COR-L47 (cell line): ENCODE measurements at places on chromosomes 4 and X.

DNA sequence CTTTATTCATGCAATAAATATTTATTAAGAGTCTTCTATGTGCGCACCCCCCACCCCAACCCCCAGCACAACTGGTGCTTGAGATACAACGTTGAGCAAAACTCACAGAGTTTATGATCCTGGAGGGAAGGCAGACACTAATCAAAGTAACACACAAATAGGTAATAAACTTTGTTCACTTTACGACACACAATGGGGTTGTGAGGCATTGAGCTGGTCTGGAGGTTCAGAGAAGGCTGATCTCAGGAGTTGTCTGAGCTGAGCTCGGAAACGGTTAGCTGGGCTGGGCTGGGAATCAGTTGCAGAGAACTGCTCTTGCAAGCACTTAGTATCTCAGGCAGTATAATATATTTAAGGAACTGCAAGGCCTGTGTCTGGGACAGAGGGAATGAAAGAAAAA, 238.5 kb downstream of the SCFD2 start:
- no peak for DNase-seq

DNA sequence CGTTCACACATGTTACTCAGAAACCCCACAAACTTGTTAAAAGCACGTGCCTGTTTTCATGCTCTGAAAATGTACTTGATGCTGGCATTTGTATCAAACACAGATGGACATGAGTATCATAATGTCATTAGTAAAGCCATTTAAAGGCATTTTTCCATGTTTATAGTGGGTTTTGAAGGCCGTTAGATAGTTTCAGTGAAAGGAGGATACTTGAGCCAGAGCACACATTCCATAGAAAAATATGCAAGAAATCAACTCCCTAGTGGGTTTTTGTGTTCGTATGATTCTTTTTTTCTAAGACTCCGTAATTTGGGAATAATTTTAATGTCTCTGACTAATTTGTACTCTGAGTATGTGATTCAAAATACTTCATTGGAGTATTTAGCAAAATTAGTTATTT, 216.2 kb upstream of the BMP3 start:
- no peak for DNase-seq

- DNase-seq = no peak
Observed at GRCh38 chr4:17187003-17187402, 288.6 kb upstream of the LDB2 start.

- DNase-seq = no peak
Observed at GRCh38 chr4:151143162-151143561, 43.7 kb downstream of the RPS3A start.

- DNase-seq = no peak
Observed at GRCh38 chr4:41177016-41177415, 37.3 kb downstream of the APBB2 start.

GRCh38 chr4:168656055-168656660, 159.3 kb downstream of the PALLD start:
- DNase-seq = peak; percentile 35

DNA sequence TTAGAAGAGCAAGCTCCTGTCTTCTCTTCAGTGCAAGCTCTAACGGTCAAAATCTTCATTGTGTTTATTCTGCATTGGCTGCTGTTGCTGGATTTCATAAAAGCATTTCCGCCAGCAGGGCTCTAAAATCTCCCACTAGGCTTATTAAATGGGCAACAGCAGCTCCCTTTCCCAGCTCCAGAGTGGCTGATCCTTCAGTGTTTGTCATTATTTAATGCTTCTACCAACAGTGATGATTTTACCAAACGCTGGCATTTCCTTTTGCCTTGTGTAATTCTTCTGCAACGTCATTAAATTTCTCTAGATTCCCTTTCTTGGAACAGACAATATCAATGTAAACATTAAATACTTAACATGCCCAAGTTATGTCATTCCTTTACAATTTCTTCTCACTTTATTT, 20.1 kb downstream of the SLC7A11 start:
- DNase-seq = no peak

- DNase-seq = peak; percentile 61
Observed at GRCh38 chr4:175790083-175790482, 22.0 kb downstream of the GPM6A start.
